ENCODE measurements at places on chromosomes 12 and 14.

DNA sequence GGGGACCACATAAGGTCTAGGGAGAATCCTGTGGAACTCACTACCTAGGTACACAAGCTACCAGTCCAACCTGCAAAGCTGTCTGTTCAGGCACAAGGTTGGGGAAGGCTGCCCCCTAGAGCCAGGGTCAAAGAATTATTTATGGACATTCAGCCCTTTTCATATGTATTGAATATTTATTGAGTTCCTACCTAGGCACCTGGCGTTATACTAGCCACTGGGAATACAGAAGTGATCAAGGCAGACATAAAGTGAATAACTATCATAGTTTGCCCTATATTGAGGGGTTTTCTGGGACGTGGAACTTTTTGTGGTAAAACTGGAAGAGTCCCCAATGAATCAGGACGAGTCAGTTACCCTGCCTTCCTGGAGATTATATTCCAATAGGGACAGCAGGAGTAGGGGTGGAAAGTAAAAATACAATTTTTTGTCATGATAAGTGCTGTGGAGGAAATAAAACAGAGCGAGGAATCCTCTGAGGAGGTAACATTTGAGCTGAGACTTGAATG is 5.8 kb upstream of the SLC48A1 start:
- peak; percentile 45 for DNase-seq

- DNase-seq: no peak
Measured at GRCh38 chr12:131776237-131776889, 51.8 kb upstream of the MMP17 start.

- peak; percentile 11 for DNase-seq
Measured at GRCh38 chr12:27142101-27142721, 59.8 kb upstream of the C12orf71 start.

GRCh38 chr12:62647586-62647985 is 181.0 kb downstream of the MON2 start:
- DNase-seq: no peak

DNA sequence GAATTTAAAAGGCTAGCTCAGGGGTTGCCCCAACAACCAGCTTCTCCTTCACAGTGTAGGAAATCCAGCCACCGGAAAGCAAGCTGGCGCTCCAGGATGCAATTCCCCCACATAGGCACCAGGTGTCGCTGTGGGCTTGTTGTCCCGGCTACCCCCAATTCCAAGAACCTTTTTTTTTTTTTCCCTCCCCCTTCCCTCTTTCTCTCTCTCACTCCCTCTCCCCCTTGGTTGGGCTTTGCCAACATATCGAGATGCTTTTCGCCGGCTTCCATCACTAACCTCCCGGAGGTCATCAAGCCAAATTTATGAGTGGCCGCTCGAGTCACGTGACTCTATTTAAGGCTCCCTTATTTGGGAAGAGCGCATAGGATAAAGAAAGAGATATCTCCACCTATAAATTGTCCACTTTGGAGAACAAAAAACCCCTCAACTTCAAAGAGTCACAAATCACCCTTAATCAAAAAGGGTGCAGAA is at the start of gene HOXC5:
Gene HOXC5 (plus strand): TSS at position 424 of the 474 bp plus-strand sequence. CDS start 73 bp downstream, outside the sequence.
- peak; percentile 14 for DNase-seq

GRCh38 chr14:100051543-100051942 is 13.7 kb upstream of the EVL start:
- DNase-seq: no peak
